ENCODE measurements at places on chromosomes 16 and 17.
A peak's percentile ranks its signal among the peaks of the same experiment; 100 is the strongest.

- H3K27ac ChIP-seq: no peak overlapping the region
- no peak for DNase-seq
- peaks cover 2% of the 10 kb centered on the region for H3K4me1 ChIP-seq
- H3K36me3 ChIP-seq: peaks cover 69% of the 10 kb centered on the region
- H3K27me3 ChIP-seq: no peaks in the 10 kb centered on the region
- no peak overlapping the region for H3K4me3 ChIP-seq
These were observed 215.1 kb downstream of the KATNIP start for GRCh38 chr16:27764869-27765675.

- no peak overlapping the region for H3K4me3 ChIP-seq
- no peaks in the 10 kb centered on the region for H3K27me3 ChIP-seq
- no peak overlapping the region for H3K27ac ChIP-seq
- peaks cover 18% of the 10 kb centered on the region for H3K36me3 ChIP-seq
- peaks cover 5% of the 10 kb centered on the region for H3K4me1 ChIP-seq
These were observed 15.1 kb downstream of the GSDMB start for GRCh38 chr17:39903158-39903884.

GRCh38 chr17:37605813-37606505 is 3.3 kb downstream of the SYNRG start:
- H3K27ac ChIP-seq: peak overlapping the region; percentile 85
- H3K4me1 ChIP-seq: peaks cover 54% of the 10 kb centered on the region
- no peaks in the 10 kb centered on the region for H3K27me3 ChIP-seq

DNA sequence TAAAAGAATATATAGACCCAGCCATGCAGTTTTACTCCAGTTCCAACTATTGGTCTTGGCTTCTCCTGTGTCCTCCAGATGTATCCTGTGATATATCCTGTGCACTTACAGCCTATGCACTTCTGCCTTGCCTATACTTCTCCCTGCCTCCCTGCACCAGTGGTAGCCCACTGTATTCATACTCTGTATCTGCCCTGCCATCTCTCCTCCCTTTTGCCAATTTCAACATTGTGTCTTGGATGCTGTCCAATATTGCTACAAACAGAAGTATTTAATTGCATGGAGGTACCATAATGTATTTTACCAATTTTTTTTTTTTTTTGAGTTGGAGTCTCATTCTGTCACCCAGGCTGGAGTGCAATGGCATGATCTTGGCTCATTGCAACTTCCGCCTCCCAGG is 242.7 kb downstream of the HAPSTR1 start:
- no peak overlapping the region for H3K27ac ChIP-seq
- peaks cover 23% of the 10 kb centered on the region for H3K27me3 ChIP-seq
- no peaks in the 10 kb centered on the region for H3K36me3 ChIP-seq
- no peak overlapping the region for H3K4me3 ChIP-seq

- H3K4me3 ChIP-seq: no peak overlapping the region
- peaks cover 2% of the 10 kb centered on the region for H3K27me3 ChIP-seq
- H3K27ac ChIP-seq: no peak overlapping the region
- no peaks in the 10 kb centered on the region for H3K36me3 ChIP-seq
- no peak for DNase-seq
These were observed 17.9 kb upstream of the SMPD3 start for GRCh38 chr16:68466174-68466573.

GRCh38 chr17:81902653-81903414 is 796 bp downstream of the NPB start:
- H3K27me3 ChIP-seq: peaks cover 10% of the 10 kb centered on the region
- no peak overlapping the region for H3K4me3 ChIP-seq
- no peak for DNase-seq
- peaks cover 5% of the 10 kb centered on the region for H3K4me1 ChIP-seq
- H3K27ac ChIP-seq: no peak overlapping the region

DNA sequence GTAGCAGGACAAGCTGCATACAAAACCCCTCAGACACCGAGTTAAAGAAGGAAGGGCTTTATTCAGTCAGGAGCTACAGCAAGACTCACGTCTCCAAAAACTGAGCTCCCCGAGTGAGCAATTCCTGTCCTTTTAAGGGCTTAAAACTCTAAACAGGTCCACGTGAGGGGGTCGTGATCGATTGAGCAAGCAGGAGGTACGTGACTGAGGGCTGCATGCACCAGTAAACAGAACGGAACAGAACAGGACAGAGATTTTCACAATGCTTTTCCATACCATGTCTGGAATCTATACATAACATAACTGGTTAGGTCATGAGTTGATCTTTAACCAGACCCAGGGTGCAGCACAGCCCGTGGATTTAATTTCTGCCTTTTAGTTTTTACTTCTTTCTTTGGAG is 25.2 kb downstream of the ITGAM start:
- H3K4me1 ChIP-seq: peaks cover 18% of the 10 kb centered on the region
- H3K27me3 ChIP-seq: no peaks in the 10 kb centered on the region
- H3K4me3 ChIP-seq: no peak overlapping the region
- peaks cover 57% of the 10 kb centered on the region for H3K36me3 ChIP-seq
- DNase-seq: no peak

DNA sequence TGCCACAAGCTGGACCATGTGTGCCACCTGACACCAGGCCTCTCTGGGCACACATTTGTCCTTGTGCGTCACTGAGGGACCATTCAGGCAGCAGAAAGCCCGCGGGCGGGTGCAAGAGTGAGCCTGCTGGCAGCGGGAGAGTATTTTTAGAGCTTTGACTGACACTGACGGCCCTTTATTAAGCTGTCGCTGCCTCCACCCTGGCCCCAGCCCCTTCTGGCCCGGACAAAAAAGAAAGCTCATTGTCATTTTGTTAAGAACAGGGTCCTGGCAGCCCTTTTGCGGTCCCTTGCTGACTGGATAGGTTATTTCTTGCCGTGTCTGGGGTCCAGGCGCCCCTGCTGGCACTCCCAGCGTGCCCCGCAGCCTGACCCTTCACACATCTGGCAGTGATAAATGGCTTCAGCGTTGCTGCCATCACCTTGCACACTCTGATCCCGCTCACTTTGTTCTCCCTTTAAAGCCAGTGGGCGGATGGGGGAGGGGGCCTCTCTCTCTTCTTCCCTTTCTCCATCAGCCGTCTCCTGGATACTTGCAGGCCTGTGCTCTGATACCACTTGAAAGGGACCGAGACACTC is 78.4 kb upstream of the NKD1 start:
- H3K4me3 ChIP-seq: no peak overlapping the region
- H3K27me3 ChIP-seq: peaks cover 48% of the 10 kb centered on the region
- no peaks in the 10 kb centered on the region for H3K36me3 ChIP-seq
- peaks cover 9% of the 10 kb centered on the region for H3K4me1 ChIP-seq
- DNase-seq: no peak

DNA sequence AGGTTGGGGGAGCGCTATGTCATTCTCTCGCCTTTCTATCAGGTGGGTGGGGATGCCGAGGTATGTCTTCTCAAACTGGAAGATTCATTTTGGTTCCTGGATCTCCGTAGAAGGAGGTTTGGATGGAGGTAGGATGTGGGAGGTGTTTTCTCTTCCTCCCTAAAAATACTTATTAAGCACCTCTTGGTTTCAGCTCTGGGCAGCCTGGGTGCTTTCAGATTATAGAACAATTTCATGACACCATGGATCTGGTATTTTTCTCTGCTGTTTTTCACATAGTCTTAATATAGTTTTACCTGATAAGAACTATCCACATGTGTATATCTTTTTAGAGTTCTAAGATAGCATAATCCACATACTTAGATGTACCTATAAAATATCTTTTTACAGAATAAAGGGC is 92.9 kb downstream of the YPEL2 start:
- H3K27me3 ChIP-seq: no peaks in the 10 kb centered on the region
- no peak for DNase-seq
- no peak overlapping the region for H3K4me3 ChIP-seq

DNA sequence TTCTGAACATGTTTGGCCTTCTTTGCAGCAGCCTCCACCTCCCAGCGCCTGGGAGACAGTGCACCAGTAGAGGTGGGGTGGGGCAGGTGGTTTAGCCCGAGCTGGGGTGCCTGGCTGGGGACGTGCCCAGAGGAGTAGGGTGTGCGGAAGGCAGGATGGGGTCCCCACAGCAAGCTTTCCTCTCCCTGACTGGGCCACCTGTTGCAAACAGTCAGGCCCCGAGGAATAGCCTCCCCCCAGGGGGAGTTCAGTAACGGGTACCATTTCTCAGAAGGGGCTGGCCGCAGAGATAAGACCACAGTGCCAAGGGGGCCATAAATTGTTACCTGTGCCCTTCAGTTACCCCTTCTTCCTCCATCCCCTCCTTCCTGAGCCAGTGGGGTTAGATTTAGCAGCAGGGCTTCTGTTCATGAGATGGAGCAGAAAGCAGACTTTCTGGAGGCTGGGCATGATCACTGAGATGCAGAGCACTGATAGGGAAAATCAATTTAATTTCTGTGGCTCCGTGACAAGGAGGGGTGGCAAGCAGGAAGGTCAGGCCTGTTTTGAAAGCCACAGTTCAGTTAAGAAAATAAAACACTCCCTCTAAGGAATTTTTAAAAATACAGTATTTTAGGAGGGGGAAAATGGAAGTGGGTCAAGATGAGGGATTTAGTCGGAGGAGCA is 181.9 kb downstream of the MSI2 start:
- no peak overlapping the region for H3K27ac ChIP-seq
- peaks cover 6% of the 10 kb centered on the region for H3K36me3 ChIP-seq
- peaks cover 79% of the 10 kb centered on the region for H3K4me1 ChIP-seq
- no peak overlapping the region for H3K4me3 ChIP-seq
- no peak for DNase-seq
